Mesendoderm (in vitro differentiated cells): ENCODE measurements at places on chromosomes 3 and 15.

DNA sequence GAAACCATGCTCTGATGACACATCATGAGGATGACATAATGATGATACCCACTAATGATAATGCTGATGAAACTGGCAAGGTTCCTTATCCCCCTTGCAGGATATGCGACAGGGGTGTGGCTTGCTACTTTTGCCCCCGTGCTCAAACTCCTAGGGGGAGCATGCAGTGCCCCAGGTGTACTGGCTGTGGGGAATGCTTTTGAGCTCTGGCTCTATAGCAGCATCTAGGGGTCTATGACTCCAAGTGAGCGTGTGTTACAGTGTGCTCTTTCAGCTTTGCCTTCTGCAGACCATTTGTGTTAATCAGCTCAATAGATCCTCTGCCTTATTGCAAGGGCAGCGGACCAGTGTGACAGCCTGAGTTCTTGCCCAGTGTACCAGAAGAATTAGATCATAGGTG, 1239.5 kb downstream of the SI start:
- DNase-seq: peak; percentile 45

DNA sequence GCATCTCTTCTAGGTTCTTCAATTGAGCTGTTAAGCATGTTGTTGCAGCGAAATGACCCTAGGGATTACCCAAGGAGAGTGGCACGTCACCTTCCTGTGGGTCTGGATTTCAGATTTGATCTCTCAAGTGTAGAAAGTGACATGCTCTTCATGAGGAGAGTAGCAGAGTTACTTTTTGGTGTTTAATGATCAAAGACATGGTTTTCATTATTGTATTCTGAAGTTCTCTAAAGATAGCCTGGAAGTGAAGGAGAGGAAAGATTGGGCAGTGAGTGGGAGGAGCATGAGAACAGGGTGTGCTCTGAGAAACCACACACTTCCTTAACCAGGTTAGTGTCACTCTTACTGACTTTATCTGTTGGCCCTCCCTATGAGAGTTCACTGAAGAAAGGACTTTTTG, 153.6 kb downstream of the AKAP13 start:
- DNase-seq: no peak

DNA sequence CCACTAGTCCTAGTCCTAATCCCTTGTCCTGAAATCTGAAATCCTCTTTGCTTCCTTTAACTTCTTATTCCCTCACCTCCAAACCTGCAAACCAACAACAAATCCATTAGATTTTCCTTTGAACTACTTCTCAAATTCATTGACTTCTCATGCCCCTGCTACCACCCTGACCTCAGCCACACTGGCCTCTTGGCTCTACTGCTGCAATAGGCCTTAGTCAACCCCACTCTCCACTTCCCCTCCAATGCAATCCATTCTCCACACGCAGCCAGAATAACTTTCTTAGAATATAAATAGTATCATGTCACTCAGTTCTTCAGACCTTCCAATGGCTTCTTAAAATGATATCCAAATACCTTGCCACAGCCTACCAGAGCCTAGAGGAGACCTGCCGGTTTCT, 131.1 kb upstream of the GADL1 start:
- DNase-seq: no peak

DNA sequence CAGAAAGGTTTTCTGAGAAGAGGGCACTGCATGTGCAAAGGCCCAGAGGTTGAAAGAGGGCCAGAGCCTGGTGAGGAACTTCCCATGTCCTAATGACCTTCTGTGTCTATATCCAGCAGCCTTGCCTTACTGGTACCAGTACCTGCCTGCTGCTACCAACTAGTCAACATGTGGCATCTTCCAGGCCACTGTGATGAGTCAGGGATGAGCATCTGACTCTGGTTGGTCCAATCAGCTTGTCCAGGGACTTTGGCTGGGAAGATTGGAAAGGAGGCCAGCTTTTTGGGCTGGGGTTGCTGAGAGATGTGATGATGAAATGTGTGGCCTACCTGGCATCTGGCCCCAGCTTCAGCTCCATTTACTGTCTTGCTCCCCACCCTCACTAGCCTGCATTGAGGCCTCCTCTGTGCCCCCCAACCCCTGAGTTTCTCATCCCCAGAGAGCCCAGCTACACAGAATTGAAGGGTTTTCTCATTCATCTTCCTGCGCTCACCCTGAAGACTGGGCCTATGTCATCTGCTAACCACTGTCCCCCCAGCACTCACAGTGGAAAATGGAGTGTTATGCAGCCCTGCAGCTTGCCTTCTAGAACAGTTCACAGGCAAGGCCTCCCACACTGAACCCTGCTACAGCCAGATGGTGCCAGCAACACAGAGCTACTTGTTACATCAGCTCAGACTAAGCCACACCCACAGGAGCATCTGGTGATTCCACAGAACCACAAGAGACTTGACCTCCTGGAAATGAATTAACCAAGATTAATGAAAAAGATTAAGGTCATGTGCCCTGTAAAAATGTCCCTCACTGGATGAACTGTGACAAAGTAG, 1.3 kb upstream of the TWF2 start:
- peak; percentile 92 for DNase-seq

DNA sequence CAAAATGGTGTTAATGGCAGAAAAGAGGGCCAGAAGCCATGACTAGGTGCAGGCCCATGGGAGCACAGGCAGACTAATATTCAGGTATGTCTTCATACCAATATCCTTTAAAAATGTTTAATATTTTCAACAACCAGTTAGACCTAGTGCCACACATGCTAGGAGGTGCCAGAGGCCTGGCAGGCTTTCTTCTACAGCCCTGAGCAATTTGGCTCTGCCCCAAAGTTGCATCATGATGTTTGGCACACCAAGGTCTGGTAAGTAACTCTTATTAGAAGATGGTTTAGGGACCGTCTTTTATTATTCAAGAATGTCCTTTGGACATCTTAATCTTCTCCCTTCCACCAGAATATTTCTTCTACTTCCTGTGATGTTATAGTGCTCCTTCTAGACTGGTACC, 34.8 kb downstream of the MITF start:
- no peak for DNase-seq

DNA sequence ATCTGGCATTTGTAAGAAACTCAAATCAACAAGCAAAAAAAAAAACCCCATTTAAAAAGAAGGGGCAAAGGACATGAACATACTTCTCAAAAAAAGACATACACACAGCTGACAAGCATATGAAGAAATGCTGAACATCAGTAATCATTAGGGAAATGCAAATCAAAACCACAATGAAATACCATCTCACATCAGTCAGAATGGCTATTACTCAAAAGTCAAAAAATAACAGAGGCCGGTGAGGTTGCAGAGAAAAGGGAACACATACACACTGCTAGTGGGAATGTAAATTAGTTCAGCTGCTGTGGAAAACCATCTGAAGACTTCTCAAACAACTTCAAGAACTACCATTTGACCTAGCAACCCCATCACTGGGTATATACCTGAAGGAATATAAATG, 199.4 kb upstream of the THBS1 start:
- no peak for DNase-seq

DNA sequence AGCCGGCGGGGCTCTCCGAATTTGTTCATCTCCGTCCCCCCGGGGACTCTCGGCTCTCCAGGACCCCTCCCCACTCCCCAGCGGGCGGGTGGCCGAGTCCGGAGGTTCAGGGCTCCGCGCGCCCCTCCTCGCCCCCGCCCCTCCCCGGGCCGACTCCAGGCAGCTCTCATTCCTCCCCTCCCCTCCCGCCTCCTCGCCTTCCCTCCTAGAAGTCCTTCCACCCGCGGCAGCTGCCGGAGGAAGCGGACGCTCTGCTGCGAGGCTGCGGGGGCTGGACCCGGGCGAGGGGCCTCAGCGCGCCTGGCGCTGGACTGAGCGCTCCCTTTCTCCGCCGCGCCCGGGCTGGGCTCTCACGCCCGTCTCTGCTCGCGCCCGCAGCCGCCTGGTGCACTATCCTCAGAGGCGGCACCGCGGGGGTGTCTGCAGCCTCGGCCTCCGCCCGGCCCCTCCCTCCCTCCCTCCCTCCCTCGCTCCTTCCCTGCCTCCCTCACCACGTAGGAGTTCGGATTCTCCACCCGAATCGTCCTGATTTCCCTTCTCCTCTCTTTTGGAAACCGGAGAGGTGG, at the start of gene ROBO2:
TSS of gene ROBO2 (plus strand) at position 494 of the 566 bp plus-strand sequence. CDS start 687 bp downstream, outside the sequence.
- DNase-seq: peak; percentile 84

DNA sequence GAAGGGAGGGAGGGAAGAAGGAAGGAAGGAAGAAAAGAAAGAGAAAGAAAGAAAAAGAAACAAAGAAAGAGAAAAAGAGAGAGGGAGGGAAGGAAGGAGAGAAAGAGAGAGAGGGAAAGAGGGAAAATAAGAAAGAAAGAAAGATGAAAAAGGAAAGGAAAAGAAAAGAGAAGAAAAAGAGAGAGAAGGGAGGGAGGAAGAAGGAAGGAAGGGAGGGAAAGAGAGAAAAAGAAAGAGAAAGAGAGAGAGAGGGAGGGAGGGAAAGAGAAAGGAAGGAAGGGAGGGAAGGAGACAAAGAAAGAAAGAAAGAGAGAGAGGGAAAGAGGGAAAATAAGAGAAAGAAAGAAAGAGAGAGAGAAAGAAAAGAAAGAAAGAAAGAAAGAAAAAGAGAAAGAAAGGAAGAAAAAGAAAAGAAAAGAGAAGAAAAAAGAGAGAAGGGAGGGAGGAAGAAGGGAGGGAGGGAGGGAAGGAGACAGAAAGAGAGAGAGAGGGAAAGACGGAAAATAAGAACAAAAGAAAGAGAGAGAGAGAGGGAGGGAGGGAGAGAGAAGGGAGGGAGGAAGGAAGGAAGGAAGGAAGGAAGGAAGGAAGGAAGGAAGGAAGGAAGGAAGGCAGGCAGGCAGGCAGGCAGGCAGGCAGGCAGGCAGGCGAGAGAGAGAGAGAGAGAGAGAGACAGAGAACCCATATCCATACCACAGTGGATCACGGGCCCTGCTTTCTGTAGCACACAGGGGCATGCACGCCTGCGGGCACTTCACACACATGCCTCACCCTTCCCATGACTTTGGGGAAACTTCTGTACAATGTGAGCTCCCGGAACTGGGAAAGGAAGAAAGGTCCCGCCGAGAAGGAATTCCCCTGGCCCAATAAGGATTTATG, 52.5 kb downstream of the ADCY5 start:
- DNase-seq: no peak

DNA sequence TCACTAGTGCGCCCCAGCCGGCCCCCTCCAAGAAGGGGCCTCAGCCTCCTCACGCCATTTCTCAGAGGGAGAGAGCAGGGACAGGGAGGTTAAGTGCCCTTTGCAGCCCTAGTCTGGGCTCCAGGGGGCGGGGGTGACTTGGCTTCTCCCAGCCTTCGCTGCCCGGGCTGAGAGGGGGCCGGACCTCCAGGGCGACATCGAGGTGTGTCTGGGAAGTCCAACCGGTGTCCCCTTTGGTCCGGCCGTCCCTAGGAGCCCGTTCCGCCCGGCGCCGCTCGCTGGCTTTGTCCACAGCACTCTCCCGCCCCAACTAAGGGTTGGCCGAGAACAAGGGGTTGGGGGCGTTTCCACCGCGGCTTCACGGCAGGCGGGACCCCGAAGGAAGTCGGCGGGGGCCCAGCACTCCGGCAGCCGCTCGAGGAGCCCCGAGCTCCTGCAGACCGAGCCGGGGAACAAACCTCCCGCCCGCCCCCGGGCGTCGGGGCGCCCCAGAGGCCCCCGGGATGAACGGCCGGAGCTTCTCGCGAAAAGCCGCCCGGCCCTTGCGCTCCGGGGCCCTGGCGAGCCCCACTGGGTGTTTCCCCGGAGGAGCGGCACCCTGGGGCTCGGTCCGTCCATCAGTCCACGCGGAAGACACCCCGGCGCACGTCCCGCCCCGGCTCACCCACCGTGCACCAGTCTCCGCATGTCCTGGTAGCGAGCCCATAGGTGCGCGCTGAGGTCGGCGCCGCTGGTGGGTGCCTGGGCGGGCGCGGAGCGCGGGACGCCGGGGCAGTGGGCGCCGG, 627 bp downstream of the NT5DC2 start:
- DNase-seq: peak; percentile 60

- no peak for DNase-seq
Measured at GRCh38 chr15:46778876-46779275, 938.4 kb upstream of the SEMA6D start.

GRCh38 chr15:93210995-93211394, 122.0 kb upstream of the RGMA start:
- peak; percentile 90 for DNase-seq

DNA sequence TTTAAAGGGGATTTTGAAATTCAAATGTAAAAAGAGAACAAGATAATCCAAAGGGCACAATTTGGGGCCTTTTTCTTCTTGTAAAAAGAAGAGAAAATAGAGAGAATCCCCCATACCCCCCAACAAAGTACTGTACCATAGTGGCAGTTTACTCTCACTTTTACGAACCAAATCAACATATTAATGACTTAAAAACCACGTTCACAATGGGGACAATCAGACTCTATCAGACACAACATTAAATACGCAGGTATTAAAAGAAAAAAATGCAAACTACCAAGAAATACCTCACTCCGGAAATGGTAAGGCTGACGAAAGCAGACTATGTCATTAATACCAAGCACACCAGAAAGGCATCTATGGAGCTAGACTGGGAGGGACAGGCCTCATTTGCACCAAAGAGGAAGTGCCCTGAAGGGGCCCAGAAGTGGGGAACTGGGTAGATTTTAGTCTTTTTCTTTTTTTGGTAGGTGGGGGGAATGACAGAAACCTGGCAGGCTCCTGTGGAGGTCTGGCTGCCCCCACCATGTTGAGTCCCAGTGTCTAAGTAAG, 134.3 kb downstream of the TIGIT start:
- no peak for DNase-seq

DNA sequence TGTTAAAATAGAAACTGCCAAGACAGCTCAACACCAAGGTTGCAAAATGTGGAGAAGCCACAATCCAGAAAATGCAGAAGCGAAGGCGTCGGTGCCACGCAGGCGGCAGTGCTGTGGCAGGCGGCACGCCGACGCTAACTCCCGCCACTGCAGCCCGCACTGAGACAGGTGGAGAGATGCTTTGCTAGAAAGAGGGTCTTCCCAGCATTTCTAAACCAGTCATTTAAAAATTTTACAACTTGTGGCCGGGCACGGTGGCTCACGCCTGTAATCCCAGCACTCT, 23.2 kb downstream of the CYFIP1 start:
- no peak for DNase-seq

- no peak for DNase-seq
Measured at GRCh38 chr15:90552162-90552928, 22.6 kb downstream of the CRTC3 start.

GRCh38 chr3:141384157-141384556, 15.9 kb downstream of the ZBTB38 start:
- DNase-seq: no peak

- DNase-seq: peak; percentile 7
Measured at GRCh38 chr3:191781044-191781443, 320.1 kb downstream of the PYDC2 start.

DNA sequence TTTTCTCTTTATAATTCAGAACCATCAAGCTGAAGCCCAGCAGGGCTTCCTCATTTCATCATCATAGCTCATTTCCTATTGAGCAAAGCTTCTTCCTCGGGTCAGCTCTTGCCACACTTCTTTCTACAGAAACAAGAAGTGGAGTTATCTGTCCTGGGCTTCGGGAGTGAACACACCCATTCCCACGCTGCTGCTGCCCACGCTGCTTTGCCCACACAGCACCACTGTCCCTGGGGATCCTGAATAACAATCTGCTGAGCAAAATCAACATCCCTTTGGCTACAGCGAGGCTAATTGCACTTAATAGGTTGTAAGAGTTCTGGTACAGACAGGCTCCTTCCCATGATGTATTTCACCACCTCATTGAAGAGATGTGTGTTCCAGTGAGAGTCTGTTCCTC, 23.7 kb downstream of the CEP19 start:
- DNase-seq: no peak

- no peak for DNase-seq
Measured at GRCh38 chr3:157092230-157092629, 67.7 kb downstream of the CCNL1 start.

GRCh38 chr3:62467966-62468722, 94.8 kb upstream of the FEZF2 start:
- DNase-seq: no peak
